ENCODE measurements at places on chromosomes 7 and 10. TPM values are rescaled to one million over a fixed set of nuclear protein-coding genes. Genes with fewer than 3 reads are reported as not detected.
A peak's percentile ranks its signal among the peaks of the same experiment; 100 is the strongest.

DNA sequence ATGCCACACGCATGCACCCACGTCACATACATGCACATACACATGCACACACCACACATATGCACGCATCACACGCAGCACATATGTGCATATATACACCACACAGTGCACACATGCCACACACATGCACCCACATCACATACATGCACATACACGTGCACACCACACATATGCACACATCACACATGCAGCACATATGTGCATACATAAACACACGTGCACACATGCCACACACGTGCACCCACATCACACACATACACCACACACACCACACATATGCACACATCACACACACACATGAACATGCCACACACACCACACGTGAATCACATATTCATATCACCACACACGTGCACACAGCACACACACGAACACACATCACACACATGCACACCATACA lies 338.8 kb downstream of the PTPRN2 start:
- DNase-seq: peak; percentile 3
- H3K4me3 ChIP-seq: no peak overlapping the region
- H3K4me1 ChIP-seq: no peaks in the 10 kb centered on the region

DNA sequence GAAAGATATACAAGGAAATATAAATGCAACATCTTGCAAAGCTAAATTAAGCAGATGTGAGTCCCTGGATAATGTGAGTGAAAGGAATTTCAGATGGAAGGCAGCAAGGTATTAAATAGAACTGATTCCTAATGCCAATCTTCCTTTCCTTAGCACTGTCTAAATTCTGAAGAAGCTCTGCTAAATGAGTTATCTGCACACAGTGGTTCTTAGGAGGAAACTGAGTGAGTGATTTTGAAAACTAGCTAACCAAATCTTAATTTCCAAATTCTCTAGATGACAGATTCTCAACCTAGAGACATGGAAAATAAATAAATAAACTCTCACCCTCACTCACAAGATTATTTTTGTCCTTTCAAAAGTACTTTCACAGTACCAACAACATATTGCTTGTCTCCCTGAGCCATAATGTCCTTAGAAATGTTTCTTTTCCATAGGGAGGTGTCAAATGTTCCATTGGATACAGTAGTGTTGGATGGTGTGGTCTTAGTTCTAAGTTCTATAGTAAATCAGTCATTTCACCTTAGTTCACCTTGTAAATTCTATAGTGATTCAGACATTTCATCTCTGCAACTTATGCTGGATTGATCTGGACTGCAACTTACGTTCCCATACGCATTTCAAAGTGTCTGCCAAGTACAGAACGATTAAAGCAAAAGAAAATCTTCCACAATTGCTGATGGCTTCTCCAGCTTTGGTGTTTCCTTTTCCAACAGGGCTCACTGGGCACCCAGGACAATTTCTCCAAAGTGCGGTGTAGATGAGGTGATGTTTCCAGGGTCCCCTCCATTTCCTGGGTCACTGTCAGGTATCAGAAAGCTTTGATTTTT lies 145.4 kb upstream of the FAM171A1 start:
- no peak overlapping the region for H3K4me3 ChIP-seq
- no peaks in the 10 kb centered on the region for H3K4me1 ChIP-seq
- H3K27me3 ChIP-seq: no peaks in the 10 kb centered on the region
- no peak overlapping the region for H3K27ac ChIP-seq
- no peak for DNase-seq
- H3K36me3 ChIP-seq: no peaks in the 10 kb centered on the region

GRCh38 chr10:29794776-29795611 lies 160.2 kb upstream of the SVIL start:
- no peaks in the 10 kb centered on the region for H3K27me3 ChIP-seq
- H3K4me1 ChIP-seq: peaks cover 8% of the 10 kb centered on the region
- no peaks in the 10 kb centered on the region for H3K36me3 ChIP-seq
- H3K4me3 ChIP-seq: no peak overlapping the region
- H3K27ac ChIP-seq: peak overlapping the region; percentile 19
- no peak for DNase-seq

The OR13A1 gene
- 0.50 TPM for total RNA-seq

The HOXA5 gene
- total RNA-seq: 0.63 TPM

GRCh38 chr7:70092314-70093204 lies 494.3 kb downstream of the AUTS2 start:
- no peaks in the 10 kb centered on the region for H3K4me1 ChIP-seq
- H3K36me3 ChIP-seq: no peaks in the 10 kb centered on the region
- peak; percentile 16 for DNase-seq
- no peak overlapping the region for H3K4me3 ChIP-seq

The PILRA gene
- total RNA-seq: 18.0 TPM
